Amygdala (tissue), 56 donors: ENCODE measurements at places on chromosomes 7 and 10.

GRCh38 chr7:97269741-97270140, 152.2 kb downstream of the SDHAF3 start:
- DNase-seq: no peak

DNA sequence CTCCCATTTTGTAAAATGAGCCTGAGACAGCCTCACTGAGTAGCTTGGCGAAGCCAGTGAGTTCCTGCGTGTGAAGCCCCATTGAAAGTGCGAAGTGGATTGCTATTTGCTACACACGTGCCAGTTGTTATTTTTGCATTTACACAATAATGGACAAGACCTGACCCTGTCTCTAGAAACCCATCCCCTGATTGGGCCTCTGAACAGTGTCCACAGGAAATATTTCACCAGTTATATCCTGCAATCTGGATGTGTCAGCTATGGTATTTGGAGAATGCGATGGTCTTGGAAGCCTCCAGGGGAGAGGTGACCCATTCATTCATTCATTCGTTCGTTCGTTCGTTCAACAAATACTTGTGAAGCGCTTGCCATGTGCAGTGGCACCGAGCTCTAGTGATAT, 37.1 kb downstream of the COL13A1 start:
- no peak for DNase-seq

GRCh38 chr10:96863922-96864543, 31.9 kb downstream of the LCOR start:
- DNase-seq: no peak

DNA sequence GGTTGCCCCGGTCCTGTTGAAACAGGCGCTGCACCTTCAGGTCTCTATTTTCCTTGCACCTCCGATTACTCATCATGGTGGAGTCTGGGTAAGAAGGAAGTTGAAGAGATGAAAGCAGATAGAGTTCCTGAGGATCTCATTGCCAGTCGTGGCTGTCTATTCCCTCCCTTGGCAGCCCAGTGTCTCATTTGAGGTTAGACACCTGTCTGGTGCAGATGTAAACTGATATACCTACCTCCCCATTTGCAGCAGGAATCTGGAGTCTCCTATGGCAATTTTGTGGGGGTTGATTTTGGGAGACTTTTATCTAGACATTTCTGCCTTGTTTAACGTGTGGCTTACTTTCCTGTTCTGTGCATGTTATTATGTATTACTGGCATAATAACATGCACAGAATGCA, 212.1 kb downstream of the BICC1 start:
- no peak for DNase-seq

DNA sequence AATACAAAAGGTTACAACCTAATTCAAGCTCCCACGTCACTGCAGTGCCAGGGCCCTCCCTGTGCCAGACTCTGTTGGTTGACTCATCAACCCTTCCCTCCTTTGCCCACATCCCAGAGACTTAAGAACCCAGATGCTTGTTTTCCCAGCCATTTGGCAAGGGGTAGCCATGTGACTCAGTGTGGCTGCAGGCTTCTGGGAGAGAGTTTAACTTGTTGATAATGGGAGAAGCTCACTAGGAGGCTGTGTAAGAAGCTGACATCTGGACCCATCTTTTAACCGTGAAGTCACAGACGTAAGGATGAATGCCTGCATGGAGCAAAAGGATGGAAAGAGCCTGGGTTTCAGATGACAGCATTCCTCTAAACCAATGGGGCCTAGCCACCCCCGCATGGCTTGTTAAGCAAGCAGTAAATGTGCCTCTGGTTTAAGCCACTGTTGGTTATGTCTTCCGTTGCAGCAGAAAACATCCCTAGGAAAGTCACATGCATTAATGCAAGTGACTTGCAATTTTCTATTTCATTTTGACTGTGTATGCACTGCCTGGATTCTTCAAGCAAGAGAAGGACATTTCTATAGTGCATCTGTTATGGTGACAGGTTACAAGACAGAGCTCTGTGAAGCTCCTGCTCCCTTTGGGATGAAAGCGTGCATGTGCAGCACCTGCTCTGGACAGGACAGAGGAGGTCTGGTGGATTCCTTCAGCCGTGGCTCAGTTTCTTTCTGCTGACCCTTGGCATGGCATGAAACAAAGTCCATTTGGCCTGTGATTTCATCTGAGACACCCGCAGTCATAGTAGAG, 57.5 kb upstream of the CREB5 start:
- no peak for DNase-seq

- DNase-seq: no peak
These were observed 5.8 kb downstream of the USP54 start for GRCh38 chr10:73585327-73585726.

DNA sequence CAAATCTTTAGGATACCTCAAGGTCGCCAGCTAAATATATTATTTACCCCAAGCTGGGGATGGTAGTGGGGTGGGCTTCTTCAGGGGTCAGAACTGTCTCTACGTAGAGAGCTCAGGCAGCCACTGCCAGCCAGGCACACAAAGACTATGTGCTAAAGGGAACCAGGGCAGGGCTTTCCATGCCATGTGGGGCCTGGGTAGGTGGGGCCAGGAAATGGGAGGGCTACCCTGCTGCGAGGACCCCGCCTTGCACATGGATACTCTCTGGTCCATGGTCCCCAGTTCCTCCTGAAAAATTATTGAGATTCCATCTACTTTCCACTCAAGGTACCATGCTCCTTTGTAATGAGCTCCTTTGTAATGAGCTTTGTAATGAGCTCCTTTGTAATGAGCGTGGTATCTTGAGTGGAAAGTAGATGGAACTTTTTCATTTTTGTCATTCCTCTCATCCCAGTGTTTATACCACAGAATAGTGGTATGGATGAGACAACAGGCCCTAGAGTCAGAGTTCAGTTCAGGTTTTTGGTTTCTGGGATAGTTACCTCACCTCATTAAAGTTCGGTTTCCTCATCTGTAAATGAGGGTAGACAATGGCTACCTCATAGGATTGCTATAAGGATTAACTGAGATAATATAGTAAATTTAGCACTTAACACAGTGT, 5.8 kb downstream of the SYNPO2L start:
- no peak for DNase-seq

DNA sequence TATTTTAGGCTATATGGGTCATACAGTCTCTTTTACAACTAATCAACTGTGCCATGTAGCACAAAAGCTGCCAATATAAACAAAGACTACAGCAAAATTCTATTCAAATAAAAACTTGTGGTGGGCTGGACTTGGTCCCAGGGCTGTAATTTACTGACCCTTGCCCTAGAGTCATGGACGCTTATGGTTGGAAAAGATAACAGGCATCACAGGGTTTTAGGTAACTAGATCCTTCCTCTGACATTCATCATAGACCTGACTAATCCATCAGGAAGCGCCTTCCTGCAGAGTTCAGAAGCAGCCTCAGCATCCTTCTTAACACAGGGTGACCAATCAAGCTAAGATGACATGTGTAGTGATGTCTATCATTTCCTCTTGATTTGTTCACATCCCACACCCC, 40.2 kb upstream of the GPAM start:
- no peak for DNase-seq

- DNase-seq: no peak
These were observed 5.2 kb downstream of the PAX2 start for GRCh38 chr10:100750291-100751210.

DNA sequence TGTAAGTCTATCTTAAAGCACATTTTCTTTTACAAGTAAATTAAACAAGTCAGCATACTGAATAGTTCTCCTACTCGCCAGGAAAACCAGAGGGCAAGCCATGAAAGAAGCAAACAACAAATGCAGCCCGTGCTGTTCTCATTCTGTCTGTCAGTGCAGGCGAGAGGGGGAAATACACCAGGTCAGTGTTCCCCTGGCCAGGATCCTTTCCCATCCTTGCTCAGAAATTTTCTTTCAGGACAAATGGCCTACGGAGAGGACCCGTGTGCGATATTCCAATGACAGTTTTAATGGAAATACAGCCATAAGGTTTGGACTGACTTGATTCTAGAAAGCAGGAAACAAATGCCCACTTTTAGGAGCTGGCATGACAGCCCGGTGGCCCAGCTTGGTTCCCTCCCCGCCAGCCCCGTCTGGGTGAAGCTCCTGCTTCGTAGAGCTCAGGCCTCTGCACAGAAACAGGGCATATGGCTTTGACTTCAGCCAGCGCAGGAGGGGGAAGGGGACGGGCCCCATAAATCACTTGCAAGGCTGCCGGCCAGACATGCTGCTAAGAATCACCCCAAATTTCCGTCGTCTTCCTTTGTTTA, 67.8 kb downstream of the FRMD4A start:
- no peak for DNase-seq

- peak; percentile 42 for DNase-seq
These were observed 17.2 kb downstream of the AP5Z1 start for GRCh38 chr7:4792537-4793126.

DNA sequence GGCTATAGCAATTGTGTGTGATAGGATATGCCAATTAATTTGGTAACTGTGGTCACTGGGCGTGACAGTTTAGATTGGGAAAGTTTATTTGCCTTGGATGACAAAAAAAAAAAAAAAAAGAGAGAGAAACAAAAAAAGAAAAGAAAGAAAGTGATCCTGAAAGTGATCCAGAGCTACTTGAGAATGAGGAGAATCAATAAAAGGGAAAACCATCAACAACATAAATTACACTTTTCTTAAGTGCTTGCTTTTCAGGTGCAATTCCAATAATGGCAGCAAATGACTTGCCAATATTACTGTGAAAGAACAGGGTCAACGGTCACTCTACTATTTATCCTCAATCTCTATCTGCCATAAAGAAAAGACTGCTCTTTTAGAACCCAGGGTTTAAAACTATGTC, 191.8 kb upstream of the SEMA3C start:
- DNase-seq: no peak

GRCh38 chr10:102344067-102344466, 51.4 kb upstream of the NFKB2 start:
- no peak for DNase-seq

DNA sequence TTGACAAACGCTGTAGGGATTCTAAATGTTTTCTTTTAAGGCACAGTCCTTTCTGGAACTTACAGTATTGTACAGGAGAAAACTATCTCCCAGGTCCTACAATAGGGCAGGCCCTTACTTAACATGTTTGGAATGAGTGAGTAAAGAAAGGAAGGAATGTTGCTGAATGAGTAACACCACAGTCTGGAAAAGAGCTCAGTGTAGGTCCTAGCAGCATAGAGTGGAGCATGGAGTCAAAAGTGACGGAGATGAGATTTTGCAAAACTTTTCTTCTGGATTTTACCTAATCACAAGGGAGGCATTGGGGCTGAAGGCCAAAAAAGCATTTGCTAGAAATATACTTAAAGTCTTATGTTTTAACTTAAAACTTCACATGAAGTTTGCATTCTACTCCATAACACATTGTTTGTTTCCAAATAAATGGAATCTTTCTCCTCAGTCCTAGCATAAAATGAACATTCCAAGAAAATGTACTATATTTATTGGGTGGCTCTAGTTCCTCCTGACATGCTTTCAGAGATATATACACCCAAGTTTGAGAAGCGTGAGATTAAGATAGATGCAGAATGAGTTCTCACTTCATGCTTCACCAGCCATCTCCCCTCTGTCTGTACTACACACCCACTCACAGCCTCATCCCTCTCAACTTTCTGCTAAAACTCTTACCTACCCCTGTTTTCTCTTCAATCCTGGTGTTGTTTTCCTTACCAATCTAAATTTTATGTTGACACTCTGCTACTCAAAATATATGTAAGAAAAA, 20.2 kb upstream of the ADD3 start:
- no peak for DNase-seq

GRCh38 chr10:114584419-114584818, 73.7 kb downstream of the ABLIM1 start:
- DNase-seq: no peak

DNA sequence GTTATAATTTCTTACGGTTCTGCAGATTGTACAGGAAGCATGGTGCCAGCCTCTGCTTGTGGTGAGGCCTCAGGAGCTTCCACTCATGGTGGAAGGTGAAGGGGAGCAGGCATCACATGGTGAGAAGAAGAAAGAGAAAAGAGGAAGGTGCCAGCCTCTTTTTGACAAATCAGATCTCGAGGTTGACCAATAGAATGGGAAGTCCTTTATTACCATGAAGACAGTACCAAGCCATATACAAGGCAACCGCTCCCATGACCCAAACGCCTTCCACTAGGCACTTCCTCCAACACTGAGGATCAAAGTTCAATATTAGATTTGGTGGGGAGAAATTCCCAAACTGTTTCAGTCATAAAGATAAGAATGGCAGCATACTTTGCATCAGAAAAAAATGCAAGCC, 502.8 kb downstream of the GLRX3 start:
- DNase-seq: no peak

GRCh38 chr7:98930464-98930863, 52.1 kb downstream of the TRRAP start:
- no peak for DNase-seq

- DNase-seq: no peak
These were observed 220.3 kb upstream of the STK17A start for GRCh38 chr7:43362652-43363034.

GRCh38 chr7:143222782-143223181, 945 bp downstream of the TAS2R40 start:
- DNase-seq: no peak

DNA sequence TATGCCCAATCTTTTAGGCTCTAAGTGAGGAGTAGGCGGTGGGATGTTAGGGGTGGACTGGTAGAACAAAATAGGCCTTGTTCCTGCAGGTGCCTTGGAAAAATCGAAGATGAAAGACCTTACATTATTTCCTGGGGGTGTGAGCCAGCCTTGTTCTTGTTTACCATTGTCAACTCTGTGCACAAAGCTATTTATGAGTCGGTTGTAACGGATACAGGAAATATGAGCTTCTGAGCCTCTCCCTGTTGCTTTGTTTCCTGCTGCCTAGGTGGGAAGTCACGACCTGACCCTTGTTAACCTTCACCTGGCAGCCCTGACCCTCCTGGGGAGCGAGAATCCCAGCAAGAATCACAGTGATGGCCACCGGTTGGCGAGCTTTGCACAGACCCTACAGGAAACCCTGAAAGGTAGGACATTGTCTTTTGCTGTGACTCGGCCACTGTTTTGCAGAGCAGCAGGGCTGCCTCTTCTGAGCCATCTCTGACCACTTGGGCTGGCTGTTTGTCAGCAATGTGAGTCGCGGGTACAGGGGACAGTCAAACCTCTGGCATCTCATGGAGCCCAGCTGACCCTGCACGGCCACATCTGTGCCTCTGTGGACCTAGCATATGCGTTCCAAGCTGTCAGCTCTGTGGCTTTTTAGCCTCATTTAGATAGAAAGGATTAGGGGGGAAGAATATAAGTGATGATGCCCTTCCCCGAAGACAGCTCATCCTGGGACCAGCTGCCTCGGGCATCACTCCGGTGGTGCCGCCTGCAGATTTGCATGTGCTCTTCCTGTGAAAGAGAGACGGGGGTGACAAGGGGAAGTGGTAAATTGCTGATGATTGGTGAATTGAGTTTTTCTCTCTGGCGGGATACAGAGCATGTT, 102.1 kb upstream of the ANLN start:
- DNase-seq: peak; percentile 43

DNA sequence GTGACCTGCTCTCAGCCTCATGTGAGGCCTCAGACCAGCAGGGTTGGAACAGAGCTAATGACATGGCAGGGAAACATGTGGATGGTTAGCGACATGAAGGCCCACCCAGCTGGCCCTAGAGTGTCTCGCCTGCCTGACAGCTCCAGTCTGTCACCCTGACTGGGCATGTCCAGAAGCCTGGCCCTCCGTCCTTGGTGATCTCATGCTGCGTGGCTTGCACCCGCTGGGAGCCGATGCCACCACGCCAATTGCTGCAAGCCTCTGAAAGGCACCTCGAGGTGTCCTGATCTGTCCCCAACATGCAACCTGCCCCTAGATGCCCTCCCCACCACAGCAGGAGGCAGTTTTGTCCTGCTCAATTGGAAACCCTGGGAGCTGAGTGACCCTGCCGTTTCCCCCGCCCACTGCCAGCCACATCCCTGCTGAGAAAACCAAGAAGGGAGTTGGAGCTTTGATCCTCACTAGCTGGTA, 27.8 kb upstream of the RET start:
- no peak for DNase-seq

- peak; percentile 16 for DNase-seq
These were observed 54.6 kb downstream of the EEPD1 start for GRCh38 chr7:36207451-36208291.
